ENCODE measurements at places on chromosomes 6 and 20. TPM values are rescaled to one million over a fixed set of nuclear protein-coding genes. Genes with fewer than 3 reads are reported as not detected.

Gene PRICKLE4
- total RNA-seq: 5.5 TPM

Gene CNKSR3
- 11.0 TPM for total RNA-seq

Gene GJA10
- not detected for total RNA-seq

Gene COL9A3
- total RNA-seq: 3.1 TPM

Gene SPATA2
- total RNA-seq: 3.1 TPM

Gene NFKBIE
- total RNA-seq: 4.8 TPM

All from placental epithelial cell (primary cell).